ENCODE measurements at places on chromosomes 11 and 22. TPM values are rescaled to one million over a fixed set of nuclear protein-coding genes. Genes with fewer than 3 reads are reported as not detected.

SREBF2 gene
- total RNA-seq, result 29.9 TPM

MMP7 gene
- 0.12 TPM for total RNA-seq

MRGPRX3 gene
- total RNA-seq, result 0.23 TPM

ROBO3 gene
- 8.9 TPM for total RNA-seq

BRD1 gene
- 16.7 TPM for total RNA-seq
